ENCODE measurements at places on chromosomes 7 and 10.

- DNase-seq: no peak
Observed at GRCh38 chr7:41656366-41656765, 46.5 kb downstream of the INHBA start.

GRCh38 chr7:80838643-80839042, 80.2 kb downstream of the SEMA3C start:
- no peak for DNase-seq

DNA sequence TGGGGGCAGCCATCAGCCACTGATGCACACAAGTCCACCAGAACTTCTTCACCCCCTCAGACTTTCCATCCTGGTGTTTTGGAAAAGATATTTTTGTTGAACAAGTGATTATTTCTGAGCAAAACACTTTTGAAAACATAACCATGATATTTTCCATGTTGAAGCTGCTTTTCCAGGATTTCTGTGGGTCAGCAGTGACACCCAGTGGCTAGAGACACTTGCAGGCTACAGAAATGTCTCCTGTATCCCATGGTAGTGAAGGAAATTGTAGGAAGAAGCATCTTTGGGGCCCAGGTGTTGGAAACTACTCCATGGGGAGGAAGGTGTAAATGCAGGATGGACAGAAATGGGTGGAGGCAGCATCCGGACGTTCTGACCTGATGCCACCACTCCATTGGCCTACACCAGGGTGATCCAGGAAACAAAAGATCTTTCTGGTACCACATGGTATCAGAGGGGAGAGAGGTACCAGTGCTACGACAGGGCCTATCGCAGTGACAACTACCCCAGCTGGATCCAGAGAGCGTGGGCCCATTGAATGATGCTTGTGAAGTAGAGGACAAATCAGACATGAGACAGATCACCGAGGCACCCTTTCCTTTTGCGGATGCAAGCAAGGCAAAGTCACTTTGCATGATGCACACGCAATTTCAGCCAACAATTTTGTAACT, 111.7 kb upstream of the COBL start:
- no peak for DNase-seq

- DNase-seq: no peak
Observed at GRCh38 chr7:19404912-19405329, 259.7 kb upstream of the FERD3L start.

DNA sequence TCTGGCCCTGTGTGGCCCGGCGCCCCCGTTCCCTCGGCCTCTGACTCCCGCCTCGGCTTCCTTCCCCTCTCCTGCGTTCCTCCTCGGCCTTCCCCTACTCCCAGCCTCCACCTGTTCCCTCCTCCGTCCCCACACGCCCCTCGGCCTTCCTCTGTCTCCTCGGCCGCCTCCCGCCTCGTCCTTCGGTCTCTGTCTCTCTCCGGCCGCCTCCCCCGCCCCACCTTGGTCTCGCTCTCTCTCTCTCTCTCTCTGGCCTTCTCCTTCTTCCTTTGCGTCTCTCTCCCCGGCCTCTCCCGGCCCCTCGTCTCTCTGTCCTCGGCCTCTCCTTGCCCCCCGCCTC, 588 bp downstream of the GET4 start:
- no peak for DNase-seq

DNA sequence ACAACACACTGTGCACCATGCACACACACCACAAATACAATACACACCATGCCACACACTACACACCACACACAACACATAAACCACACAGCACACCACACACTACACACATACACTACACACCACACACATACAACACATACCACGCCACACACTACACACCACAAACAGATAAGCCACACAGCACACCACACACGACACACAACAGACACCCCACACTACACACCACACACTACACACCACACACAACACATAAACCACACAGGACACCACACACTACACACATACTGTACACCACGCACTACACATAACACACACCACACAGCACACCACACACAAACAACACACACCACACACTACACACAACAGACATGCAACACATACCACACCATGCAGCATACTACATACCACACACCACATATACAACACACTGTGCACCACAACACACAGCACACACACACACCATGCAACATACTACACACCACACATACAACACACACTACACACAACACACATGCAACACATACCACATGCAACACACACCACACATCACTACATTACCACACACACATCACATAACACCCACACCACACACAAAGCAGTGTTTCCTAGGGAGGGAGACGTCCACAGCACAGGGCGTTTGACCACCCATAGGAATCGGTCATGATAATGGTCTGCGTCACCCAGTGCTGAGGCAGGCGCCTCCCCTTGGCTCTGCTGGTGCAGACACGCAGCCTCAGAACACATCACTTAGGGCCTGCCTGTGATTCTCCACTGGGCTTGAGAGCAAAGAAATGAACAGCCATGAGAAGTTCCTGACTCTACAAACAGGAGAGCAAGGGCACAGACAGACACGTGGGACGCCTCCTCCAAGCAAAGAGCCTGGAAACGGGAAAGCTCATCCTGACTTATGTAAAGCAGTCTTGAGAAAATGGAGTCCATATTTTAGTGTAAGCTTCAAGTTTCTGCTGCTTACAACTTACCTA, 458.3 kb downstream of the PTPRN2 start:
- no peak for DNase-seq

DNA sequence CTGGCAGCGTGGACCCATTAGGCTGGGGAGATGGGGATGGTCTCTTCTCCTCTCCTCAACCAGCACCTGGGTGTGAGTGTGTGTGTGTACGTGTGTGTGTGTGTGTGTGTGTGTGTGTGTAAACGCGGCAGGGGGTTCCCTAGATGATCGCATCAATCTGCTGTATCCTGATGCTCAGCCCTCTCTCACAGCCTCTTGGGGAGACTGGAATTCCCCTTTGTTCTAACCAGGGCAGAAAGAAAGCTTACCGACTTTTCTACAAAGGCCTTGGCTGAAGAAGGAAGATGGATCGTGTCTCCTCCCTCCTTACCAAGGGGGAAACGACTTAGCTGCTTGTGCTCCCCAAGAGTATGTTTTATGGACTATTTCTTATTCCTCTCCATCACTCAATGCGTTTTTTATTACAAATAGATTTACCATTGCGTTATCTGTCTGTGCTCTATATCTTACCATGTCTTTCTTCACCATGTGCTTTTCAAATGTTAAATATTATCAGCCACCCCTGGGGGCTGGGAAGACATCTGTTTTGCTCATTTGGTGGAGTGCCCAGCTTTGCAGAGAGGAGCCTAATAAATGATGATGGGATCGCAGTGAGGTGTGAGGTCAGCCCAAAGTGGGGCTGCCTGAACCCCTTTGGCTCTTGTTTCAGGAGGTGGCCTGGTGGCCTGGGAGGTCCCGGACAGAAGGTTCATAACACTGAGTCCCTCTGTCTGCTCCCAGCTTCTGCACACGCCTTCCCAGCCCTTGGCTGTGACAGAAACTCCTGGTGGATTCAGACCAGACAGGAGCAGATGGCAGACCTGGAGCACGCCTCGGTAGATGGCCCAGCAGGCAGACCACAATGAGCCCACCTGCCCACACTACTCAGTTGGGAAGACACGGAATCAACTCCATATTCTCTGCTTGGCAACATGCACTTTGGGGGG, 262.0 kb downstream of the PRPF18 start:
- no peak for DNase-seq

DNA sequence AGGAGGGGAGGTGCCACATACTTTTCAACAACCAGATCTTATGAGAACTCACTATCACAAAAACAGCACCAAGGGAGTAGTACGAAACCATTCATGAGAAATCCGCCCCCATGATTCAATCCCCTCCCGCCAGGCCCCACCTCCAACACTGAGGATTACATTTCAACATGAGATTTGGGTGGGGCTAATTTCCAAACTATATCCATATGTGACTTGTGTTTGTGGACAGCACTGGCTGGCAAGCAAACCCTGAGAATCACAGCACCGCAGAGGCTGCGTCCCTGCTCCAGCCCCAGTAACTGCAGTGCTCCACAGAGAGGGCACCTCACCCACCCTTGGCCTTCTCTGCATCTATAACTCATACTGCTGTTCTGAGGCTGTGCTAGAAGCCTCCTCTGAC, 211.2 kb upstream of the PODXL start:
- no peak for DNase-seq

- no peak for DNase-seq
Observed at GRCh38 chr7:111459065-111459756, 103.1 kb downstream of the IMMP2L start.

DNA sequence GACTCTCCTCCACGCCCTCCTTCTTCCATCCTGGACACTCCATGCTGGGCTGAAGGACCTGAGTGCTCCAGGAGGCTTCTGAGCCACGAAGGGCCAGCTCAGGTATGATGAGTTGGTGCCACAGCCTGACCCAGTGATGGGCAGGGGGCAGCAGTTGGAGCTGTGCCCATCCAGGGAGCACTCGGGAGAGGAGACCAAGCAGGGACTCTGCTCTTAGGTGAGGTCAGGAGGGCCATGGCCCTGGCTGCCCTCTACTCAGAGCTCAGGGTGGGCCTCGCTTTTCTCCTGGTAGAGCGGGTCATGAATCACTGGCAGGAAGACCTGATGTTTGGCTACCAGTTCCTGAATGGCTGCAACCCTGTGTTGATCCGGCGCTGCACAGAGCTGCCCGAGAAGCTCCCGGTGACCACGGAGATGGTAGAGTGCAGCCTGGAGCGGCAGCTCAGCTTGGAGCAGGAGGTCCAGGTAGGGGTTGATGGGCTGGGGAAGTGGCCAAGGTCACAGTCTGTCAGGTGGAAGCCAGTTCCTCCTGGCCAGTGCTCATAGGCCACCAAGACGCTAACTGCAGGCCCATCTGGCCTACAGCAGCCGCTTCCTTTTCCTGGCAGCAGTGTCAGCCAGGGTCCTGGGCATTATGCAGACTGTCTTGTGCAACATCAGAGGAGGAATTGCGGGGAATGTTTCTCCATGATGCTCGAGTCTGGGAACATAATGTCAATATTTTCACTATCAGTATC, 50.8 kb downstream of the ALOX5 start:
- no peak for DNase-seq

GRCh38 chr10:124007102-124007772, 86.2 kb downstream of the CHST15 start:
- DNase-seq: no peak

GRCh38 chr10:61918140-61918539, 16.6 kb downstream of the ARID5B start:
- DNase-seq: no peak

GRCh38 chr7:71817916-71818315, 594.2 kb downstream of the CALN1 start:
- no peak for DNase-seq
